Stimulated activated CD4-positive, alpha-beta T cell treated with anti-CD3 and anti-CD28 coated beads, Interleukin-2, amount 100 ng/mL, for 4 hours (primary cell): ENCODE measurements at places on chromosomes 5 and 9.

DNA sequence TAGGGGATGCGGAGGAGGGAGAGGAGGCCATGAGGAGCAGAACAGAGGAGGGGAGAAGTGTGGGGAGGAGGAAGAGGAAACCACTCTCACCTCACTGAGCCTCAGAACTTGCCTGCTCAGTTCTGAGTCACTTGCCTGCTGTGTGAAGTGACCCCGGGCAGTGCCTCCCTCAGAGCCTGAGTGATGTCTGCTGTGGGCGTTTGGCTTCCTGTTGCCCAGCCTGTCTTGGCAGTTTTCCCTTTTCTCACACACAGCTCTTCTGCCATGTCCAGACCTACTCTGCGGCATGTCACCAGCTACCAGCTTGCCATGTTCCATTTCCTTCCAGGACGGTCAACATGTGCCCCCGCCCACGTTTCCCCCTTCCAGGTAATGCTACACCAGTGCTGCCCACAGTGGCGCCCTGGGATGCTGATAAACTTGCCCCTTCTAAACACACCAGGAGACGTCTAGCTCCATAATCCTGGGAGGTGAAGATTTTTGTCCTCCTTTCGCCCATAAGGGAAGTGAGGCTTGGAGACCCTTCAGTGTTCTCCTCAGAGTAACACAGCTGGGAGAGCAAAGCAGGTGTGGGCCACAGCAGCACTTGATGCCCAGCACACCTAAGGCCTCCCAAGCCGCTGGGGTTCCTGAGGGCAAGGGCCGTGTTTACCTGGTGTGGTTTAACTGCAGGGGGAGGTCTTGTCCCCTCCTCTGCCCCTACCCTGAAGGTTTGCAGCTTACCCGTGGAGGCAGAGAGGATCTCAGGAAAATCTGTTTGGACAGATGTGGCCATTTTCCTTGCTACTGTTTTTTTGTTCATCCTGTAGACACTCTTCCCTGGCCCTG is 63.8 kb upstream of the RNF130 start:
- no peak for DNase-seq

GRCh38 chr5:132465059-132465707 is 25.4 kb downstream of the IRF1 start:
- DNase-seq: no peak

- no peak for DNase-seq
Measured at GRCh38 chr9:94901019-94901363, 174.5 kb downstream of the AOPEP start.

GRCh38 chr5:124519396-124519795 is 227.0 kb downstream of the ZNF608 start:
- DNase-seq: no peak

DNA sequence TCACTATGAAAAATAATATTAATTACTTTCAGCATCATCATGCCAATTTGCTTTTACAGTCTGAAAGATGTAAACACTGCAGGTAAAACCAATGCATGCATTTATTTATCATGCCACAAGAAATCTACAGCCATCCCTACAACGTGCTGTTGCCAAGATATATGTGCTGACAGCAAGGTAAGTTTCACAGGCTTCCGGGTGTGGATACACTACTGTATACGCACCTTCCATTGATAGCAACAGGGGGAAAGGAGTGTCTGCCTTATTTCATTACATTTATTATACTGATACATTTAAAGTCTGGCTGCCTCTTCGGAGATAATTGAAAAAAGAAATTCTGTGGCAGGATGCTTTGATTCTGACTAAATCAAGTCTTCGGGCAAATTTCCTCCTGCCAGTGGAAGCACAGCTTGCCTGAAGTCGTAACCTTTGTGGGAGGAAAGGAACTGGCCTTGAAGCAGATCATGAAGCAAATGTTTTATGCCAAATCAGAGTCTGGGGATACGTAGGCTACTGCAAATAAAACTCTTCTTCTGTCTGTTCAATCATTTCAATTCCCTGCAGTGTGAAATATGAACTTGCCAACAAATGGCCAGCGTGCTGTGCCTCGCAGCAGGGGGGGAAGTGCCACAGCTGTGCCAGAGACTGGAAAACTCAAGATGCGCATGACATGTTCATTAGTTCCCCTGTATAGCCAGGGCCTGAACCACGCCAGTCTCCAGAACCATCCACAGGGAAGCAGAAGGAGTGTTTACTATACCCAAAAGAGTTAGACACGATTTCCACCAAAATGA is 268.1 kb downstream of the EFNA5 start:
- DNase-seq: no peak

DNA sequence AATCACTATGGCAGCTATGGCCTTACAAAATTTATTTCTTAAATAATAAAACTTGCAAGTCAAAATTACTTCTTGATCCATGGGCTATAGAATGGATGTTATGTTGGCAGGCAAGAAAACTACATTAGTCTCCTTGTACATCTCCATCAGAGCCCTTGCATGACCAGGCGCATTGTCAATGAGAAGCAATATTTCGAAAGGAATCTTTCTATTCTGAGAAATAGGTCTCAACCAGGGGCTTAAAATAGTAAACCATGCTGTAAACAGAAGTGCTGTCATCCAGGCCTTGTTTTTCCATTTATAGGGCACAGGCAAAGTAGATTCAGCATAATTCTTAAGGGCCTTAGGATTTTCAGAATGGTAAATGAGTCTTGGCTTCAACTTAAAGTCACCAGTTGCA is 220.1 kb downstream of the SREK1 start:
- no peak for DNase-seq

DNA sequence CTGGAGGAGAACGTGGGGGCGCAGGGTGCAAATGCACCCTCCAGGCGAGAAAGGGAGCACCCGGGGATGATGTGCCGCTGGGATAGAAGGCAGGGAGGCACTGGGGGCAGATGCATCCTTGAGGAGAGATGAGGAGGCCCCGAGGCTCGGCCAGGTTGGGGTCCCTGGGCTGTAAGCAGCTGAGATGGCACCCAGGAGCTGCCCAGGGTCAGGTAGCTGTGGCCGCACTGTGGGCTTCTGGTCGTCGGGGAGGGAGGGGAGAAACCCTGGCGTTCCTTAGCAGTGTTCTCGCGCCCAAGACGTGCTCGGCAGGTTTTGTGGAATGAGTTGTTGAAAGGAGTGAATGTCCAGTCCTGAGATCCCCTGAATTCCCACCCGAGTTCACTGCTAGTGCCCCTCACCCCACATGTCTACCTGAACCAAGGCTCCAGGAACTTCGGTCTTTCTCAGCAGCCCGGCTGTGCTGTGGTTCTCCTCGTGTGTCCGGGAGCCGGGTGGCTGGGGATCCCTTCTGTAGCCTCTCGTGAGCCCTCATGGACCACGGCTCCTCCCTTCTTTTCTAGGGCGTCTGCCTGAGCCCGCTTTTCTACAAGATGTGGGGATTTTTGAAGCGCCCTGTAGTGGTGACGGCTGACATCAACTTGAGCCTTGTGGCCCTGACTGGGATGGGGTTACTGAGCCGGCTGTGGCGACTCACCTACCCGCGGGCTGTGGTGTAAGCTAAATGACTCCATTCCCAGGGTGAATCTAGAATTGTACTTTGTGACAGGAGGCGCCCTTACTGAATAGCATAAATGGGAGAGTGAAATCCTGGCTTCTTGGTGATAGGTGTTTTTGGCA is 1.1 kb downstream of the POMT1 start:
- DNase-seq: no peak

DNA sequence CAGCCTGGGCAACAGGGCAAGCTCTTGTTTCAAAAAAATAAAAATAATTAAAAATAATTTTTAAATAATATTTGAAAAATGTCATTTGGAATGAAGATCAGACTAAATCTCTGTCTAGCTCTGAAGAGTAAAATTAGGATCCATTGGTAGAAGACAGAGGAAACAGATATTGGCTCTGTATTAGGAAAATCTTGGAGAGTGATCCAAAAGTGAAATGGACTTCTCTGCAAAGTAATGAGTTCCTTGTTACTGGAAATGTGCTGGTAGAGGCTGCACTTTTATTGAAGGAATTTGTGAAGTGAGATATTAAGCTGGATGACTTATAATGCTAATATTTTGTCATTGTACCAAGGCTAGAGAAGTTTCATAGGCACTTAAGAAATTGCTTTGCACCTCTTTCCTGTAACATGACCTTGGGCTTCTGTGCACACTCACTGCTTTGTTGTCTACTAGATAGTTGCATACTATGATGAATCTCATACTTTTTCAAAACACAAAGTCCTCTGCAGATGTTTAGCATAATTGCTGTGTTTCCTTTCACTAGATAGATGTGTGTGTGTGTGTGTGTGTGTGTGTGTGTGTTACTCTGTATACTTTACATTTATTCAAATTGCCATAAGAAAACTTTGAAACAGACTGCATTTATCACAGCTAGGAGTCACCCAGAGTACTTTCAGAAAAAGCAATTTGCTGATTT is 13.1 kb downstream of the THBS4 start:
- DNase-seq: no peak

- DNase-seq: no peak
Measured at GRCh38 chr5:82222597-82223574, 55.3 kb downstream of the RPS23 start.

DNA sequence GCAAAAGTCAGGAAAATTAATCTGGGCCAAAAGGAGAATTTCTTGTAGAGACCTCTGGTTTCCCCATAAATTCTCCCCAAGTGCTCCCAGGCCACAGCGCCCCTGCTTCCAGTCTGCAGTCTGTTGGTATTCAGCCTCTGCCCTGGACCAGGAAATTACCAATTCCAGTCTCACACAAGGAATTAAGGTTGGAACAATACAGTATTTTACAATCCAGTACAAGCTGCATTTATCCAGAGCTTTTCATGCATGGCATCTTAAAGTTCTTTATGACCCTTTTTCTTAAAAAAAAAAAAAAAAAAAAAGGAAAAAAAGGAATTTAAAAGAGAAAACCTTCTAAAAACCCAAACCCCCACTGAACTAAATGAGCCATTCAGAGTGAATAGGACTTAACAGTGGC is 139.6 kb upstream of the RANBP3L start:
- no peak for DNase-seq

GRCh38 chr9:16039988-16040761 is 487.3 kb downstream of the CCDC171 start:
- DNase-seq: no peak

GRCh38 chr5:148844433-148845280 is 18.2 kb downstream of the ADRB2 start:
- no peak for DNase-seq

DNA sequence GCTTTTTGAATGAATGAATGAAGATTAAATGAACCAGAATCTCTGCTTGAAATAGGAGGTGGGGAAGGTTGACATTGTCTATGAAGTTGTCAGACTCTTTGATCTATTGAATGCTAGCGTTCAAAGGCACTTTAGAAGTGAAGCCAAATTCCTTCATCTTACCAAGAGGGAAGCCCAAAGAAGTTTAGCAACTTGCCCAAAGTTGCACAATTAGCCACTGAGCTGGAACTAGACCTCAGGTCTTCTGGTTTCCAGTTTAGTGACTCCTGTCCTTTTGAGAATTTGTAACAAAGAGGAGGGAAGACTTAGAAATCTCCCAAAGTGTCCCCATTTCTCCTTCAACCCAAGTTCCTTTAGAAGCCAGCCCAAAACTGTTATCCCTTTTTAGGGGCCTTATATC is 20.7 kb upstream of the SLC1A3 start:
- no peak for DNase-seq

- DNase-seq: no peak
Measured at GRCh38 chr5:160231783-160232342, 2.6 kb downstream of the FABP6 start.

DNA sequence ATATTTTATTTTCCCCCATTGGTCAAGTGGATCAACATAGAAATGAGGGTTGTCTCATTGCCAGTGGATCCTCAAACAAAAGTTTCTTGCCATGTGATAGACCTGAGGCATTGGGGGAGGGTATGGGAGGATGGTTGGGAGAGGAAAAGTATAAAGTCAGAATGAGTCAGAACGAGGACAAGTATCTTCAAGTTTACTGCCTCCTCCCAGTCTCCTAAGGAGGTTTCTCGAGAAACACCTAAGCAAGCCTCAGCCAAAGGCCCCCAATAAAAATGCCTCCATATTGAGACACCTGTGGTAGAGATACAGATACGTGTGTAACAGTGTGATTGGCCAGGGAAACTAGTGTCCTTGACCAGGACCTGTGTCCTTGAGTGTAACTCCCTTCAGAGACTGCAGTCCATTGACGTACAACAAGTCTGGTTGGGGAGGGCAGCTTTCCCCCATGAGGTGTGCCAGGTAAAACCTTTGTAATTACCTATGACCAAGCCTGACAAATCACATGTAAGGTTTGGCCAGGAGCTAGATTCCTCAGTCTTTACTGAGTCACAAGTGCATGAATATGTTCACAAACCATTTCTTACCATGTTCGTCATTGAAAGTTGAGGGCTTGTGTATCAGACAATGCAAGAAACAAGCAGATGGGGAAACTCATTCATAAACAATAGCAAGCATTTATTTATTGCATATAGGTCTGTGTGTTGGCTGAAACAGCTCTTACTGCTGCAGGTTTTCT is 198.6 kb upstream of the SH3GL2 start:
- DNase-seq: no peak

DNA sequence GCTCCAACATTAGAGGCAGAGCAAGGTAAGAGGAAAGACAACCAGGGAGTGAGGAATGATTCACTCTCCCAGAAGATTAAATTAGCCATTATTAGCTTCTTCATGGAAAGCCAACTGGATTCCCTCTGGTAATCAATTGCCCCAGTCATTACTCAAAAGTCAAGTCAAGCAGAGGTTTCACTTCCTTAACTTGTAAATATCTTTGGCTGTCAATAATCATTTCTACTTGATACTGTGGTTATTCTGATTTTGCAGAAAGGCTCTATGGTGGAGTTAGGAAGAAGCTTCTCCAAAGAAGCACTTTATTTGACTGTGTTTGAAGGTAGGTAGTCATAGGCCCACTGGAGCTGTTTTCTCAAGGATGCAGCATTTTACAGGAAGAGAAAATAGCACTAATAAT is 78.0 kb downstream of the JAKMIP2 start:
- no peak for DNase-seq

- DNase-seq: no peak
Measured at GRCh38 chr9:138083873-138084272, 206.3 kb downstream of the CACNA1B start.

DNA sequence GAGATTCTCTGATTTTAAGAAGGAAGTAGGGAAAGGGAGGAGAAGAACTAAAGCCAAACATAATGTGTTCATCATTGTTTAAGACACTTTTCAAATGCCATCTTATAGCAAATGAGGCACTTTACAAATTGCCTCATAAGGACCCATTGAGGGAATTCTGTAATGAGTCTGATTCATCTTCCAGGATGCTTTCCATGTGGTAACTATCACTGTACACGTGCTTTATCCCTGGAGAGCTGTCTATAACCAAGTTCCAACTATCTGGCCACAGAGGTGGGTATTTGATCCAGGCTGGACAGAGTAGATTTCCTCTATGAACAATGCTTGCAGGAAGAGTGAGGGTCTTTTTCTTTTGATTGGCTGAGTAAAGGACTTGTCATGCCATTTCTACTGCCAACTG is 183.5 kb upstream of the NFIB start:
- no peak for DNase-seq

- no peak for DNase-seq
Measured at GRCh38 chr9:101434998-101435397, 576 bp downstream of the ALDOB start.

DNA sequence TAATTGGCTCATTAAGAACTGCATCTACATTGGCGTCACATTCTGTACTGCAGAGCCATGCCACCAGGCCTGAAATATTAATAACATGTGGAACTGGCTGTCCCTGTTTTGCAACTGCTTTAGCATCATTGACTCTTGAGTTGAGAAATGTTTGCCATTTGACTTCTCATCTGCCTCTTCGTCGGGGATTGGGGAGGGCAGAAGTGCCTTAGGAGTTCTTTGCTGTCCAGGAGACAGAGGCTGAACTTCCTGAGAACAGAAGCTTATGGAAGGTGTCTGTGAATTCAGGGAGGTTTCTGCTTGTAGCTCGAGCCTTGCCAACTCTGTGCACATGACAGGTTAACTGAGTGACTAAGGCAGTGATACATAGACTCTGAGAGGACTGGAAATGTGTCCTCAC is 265.0 kb downstream of the KIF4B start:
- no peak for DNase-seq
